ENCODE measurements at places on chromosomes 16 and 17.

DNA sequence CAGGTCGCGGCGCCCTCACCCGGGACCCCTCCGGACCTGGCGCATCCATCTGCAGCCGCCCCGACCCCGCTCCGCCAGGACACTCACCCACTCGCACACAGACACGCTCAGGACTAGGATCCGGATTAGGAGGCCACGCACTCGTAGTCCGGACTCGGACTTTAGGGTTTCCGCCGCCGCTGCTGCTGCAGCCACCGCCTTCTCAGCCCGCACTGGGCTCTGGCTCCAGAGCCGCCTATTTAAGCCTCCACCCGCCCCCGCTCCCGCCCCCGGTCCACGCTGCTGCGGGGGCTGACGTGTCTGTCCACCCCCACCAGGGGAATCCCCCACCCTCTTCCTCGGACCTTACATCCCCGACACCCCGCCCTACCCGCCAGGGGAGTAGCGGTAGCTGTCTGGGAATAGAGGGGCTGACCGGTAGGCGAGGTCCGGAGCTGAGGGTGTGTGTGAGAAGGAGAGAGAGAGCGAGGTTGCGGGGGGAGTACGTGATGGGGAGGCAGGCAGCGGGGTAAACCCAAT is at the start of gene RRAD:
Gene RRAD, minus strand, starts transcription at position 214 of the 519 bp plus-strand sequence. CDS start 356 bp downstream, outside the sequence.
- DNase-seq: no peak

GRCh38 chr16:11639925-11640899 is 28.0 kb upstream of the SNN start:
- DNase-seq: no peak

DNA sequence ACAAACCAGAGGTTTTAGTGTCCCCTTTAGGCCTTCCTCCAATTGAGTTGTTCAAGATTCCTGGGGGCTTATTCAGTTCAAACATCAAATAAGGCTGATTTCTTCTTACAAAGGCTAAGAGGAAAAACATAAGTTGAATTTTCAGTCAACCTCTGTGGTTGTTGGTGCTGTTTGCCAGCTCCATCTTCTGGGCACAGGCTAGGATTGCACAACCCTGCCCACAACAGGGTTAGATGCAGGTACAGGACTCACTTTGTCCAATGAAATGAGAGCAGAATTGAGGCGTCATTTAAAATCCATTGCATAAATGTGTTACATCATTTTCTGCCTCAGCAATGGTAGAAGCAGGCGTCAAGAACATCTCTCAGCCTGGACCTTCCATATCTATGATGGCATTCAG is 173.3 kb downstream of the PMP22 start:
- DNase-seq: no peak

GRCh38 chr17:40558300-40558889 is 6.9 kb downstream of the CCR7 start:
- DNase-seq: no peak

GRCh38 chr16:72434159-72434558 is 262.2 kb upstream of the PMFBP1 start:
- no peak for DNase-seq

- no peak for DNase-seq
Observed at GRCh38 chr17:39737760-39738567, at the start of gene GRB7. Gene GRB7, plus strand, starts transcription at chr17:39737938. Its CDS starts 4,364 bp downstream, at chr17:39742302.

DNA sequence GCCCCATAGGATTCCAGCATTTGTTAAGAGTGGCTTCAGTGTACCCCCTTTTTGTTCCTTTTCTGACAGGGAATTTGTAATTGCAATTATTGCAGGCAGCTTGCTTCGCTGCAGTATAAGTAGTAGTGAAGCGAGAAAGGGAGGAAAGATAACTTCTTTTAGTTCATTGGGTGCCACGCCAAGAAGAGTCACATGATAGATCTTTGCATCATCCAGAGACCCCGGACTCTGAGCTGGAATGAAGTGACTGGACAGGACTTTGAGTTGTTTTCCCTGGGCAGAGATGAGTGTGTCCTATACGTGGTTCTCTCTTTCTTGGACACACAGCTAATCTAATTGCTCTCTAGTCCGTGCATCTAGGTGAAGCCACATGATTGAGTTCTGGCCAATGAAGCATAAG is 44.8 kb upstream of the PMFBP1 start:
- DNase-seq: no peak

- no peak for DNase-seq
Observed at GRCh38 chr17:51709694-51710633, 448.6 kb downstream of the CA10 start.

- no peak for DNase-seq
Observed at GRCh38 chr16:49679095-49679494, 176.8 kb downstream of the ZNF423 start.

DNA sequence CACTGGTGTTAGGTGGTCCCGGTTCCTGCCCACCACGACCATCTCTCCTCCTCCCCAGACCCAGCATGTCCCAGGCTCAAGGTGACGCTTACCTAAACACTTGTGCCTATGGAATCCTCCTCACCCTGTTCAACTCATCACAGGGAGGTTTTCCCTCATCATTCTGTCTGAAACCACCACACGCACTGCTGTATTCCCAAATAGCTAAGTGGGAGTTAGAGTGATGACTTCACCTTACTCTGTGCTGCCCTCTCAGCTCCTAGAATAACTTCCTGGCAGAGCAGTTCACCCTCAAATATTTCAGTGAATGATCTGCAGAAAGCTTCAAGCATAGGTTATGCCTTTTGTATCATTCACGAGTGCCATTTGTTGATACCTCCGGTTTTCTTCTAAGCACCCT is 216.5 kb downstream of the CPPED1 start:
- no peak for DNase-seq

DNA sequence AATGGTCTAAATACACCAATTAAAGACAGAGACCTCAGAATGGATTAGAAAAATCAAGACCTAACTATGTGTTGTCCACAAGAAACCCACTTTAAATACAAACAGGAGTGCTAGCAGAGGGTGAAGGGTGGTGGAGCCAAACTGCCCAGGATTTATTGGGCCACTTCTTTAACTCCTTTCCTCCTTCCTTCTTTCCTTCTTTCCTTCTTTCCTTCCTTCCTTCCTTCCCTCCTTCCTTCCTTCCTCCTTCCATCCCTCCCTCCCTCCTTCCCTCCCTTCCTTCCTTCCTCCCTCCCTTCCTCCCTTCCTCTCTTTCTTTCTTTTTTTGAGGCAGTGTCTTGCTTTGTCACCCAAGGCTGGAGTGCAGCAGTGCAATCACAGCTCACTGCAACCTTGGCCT is 34.3 kb upstream of the EMP2 start:
- DNase-seq: no peak

DNA sequence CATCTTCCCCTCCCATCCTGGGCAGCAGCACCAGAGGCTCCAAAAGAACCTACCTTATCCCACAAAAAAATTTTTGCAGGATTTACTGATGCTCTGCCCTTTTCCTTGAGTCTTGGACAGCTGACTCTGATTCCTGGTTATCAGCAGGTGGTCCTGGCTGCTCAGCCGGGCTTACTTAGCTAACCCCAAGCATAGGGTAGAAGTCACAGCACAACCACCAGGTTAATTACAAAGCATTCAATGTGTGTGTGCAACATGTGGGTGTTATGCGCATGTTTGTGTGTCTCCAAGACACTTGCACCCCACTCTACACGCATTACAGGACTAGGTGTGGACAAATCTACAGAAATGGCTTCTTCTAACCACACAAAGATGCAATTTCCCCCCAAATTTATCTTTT is 36.3 kb downstream of the PECAM1 start:
- no peak for DNase-seq

DNA sequence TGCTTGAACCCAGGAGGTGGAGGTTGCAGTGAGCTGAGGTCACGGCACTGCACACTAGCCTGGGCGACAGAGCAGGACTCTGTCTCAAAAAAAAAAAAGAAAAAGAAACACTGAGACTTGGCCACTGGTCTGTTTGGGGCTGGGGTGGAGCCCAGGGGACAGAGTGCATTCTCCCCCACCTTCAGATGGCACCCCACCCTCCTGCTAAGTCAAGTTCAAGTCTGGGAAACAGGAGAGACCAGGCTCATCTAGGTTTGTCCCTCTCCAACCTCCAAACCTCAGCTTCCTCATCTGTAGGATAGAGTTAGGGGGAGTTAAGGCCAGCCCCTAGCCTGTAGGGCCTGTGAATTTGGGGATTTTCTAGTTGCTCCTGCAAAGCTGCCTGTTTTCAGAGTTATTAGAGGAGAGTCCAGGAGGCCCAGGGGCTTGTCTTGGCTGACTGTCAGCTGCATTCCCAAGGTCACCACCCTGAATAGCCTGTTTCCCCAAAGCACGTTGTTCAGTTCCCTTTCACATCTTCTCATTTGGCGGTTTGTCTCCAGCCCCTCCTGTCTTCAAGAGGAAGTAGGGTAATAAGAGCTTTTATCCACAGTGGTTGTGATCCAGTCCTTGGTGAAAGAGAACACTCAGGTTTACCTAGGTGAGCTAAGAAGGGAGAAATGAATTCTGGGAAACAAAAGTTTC is 2.2 kb downstream of the MT3 start:
- no peak for DNase-seq

- no peak for DNase-seq
Observed at GRCh38 chr16:31471241-31471874, 594 bp upstream of the TGFB1I1 start.

GRCh38 chr16:19690196-19690595 is 27.8 kb downstream of the KNOP1 start:
- no peak for DNase-seq

GRCh38 chr16:55703003-55704001 is 47.5 kb downstream of the SLC6A2 start:
- no peak for DNase-seq

- DNase-seq: no peak
Observed at GRCh38 chr16:19139436-19140091, 25.8 kb downstream of the ITPRIPL2 start.

DNA sequence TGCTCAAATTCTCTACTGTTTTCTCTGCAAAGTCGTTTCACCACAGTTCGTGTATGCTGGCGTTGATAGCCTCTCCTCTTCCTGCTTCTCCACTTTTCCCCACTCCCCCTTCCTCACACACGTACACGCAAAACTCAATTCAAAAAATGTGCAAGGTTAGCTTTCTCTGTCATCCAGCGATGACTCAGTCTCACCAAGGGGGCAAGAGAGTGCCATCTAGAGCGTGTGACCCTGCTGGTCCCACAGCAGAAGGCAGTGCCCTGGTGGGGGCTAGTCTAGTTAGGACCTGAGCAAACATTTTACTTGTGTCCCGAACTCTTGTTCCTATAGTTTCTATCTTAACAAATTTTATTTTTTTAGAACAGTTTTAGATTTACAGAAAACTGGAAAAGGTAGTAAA is 121.2 kb upstream of the CHMP6 start:
- DNase-seq: no peak

- DNase-seq: no peak
Observed at GRCh38 chr17:74241431-74241830, 28.1 kb downstream of the TTYH2 start.

GRCh38 chr17:51149163-51149562 is 4.2 kb upstream of the NME1 start:
- no peak for DNase-seq

Data from GM18507 (cell line).